Astrocyte (in vitro differentiated cells and primary cell): ENCODE measurements at places on chromosomes 3 and 15. TPM values are rescaled to one million over a fixed set of nuclear protein-coding genes. Genes with fewer than 3 reads are reported as not detected.

GPR27 gene
- 2.0 and 2.9 TPM in 2 replicates for total RNA-seq

SH3GL3 gene
- total RNA-seq: 2.5 and 2.7 TPM in 2 replicates

LMAN1L gene
- 0.32 TPM in 1 of 2 replicates, not detected in the other for total RNA-seq

EIF2B5 gene
- total RNA-seq: 20.8 and 22.6 TPM in 2 replicates

SAMD7 gene
- total RNA-seq: not detected in 2 replicates

ZNF620 gene
- total RNA-seq: 2.9 and 4.2 TPM in 2 replicates

POLQ gene
- total RNA-seq: 0.82 and 1.3 TPM in 2 replicates

SPINK8 gene
- total RNA-seq: not detected in 2 replicates

ANKRD63 gene
- not detected in 2 replicates for total RNA-seq
